ENCODE measurements at places on chromosomes 12 and 14.

DNA sequence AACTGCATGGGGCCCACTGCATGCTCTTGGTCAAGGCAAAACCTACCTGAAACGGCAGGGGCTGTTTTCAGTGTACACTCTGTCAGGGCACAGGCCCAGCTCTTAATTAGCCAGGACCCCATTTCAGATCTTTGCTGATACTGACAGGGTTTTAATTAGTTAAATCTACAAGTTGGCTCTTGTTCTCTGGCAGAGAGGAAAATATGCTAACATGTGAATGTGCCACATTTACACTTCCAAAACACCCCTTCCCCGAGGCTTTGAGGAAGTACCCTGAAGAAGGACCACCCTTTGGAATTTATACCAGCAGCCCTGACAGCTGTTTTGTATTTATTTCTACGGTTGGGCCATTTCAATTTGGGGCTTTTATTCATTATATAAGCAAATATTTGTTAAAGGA is 66.3 kb downstream of the OTX2 start:
- no peak for DNase-seq

GRCh38 chr14:90612801-90613200 is 203.4 kb downstream of the TTC7B start:
- DNase-seq: no peak

- DNase-seq: no peak
Measured at GRCh38 chr12:110585231-110585799, 2.2 kb upstream of the PPTC7 start.

DNA sequence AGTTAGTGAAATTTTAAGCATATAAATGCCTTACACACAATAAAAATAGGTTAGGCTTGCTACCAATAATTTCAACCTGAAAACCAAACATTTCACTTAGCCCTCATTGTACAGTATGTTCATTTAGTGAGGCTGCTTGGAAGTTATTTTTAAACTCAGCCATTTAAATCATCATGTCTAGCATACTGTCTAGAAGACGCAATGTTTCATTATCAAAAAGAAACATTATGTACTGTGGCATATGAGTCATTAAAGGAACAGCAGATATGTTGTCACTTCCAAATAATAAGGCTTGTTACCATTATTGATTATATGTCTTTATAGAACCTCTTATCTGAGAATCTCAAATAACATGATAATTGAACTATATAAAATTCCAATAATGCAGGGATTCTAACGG is 304.7 kb downstream of the RMST start:
- DNase-seq: no peak

DNA sequence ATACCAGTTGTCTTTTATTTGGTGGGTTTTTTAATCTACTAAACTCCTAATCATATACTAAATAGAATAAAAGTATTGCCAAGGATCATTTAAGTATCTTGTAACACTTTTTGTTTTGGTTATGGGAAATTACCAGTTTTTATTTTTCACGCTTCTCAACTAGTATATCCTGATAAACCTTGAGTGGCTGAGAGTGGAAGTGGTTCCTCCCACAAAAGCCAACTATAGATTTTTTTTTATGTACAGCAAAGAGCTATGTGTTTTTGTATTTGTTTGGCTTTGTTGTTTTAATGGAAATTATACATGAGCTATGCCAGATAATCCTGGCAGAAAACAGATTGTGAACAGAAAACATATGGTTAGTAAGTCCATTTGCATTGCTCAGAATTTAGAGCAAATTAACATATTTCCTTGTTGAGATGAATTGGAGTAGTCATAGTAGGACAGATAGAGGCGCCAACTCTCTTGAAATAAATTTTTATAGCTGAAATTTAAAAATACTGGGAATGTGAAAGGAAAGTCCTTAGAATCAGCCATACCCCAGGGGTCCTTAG is 60.9 kb upstream of the PSMA6 start:
- no peak for DNase-seq

- no peak for DNase-seq
Measured at GRCh38 chr12:115609347-115609746, 668.1 kb downstream of the MED13L start.

DNA sequence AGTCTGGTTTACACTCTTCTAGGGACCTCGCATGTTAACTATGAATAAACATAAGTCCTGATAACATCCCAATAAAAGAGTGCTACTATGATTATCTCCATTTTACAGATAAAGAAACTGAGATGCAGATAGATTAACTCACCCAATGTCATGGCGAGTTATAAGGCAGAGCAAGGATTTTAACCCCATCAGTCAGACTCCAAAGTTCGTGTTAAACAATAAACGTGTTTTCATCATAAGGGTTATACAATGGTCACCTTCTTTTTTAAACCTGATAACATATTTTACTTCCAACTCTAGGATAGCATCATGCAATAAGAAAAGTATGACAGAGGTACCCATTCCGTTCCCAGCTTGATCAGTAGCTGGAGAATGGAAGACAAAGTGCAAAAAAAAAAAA is 1.2 kb downstream of the AREL1 start:
- no peak for DNase-seq

DNA sequence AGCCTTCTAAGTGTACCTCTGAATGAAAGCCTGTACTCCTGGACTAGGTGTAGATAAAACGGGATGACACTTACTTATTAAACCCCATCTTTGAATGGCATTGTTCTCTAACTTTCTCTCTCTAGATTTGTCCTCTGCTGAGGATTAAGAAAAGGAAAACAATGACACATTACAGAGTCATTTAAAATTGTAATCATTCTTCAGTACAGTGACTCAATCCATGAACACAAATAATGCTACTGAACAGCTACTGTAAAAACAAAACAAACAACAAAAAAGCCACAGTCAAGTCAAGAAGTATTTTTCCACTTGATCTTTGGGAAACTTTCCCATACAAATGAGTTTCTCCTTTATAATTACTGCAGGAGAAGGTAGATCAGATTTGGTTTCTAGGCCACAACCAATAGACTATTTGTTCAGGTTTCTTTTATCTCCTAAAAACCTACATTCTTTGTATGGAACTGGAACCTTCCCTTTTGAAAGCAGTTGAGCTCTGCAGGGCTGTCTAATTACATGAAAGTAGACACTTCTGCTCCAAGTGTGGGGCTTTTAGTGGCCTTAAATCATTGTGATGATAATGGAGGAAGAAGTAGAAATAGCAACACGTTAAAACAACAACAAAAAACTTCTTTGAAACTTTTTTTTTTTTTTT is 219.1 kb downstream of the ESR2 start:
- DNase-seq: no peak

Measured in NAMALWA (cell line).